ENCODE measurements at places on chromosomes 11 and 22.

GRCh38 chr11:68442433-68442832 lies 18.1 kb upstream of the PPP6R3 start:
- DNase-seq: no peak

- no peak for DNase-seq
Observed at GRCh38 chr11:95461858-95462257, 230.9 kb upstream of the SESN3 start.

- no peak for DNase-seq
Observed at GRCh38 chr22:27278946-27279345, 522.6 kb downstream of the MN1 start.

GRCh38 chr11:127624306-127624856 lies 623.8 kb upstream of the KIRREL3 start:
- no peak for DNase-seq

All from stimulated activated CD8-positive, alpha-beta memory T cell treated with anti-CD3 and anti-CD28 coated beads, Interleukin-4, amount 100 ng/mL, for 1 hour (primary cell).